HEK293T (cell line): ENCODE measurements at places on chromosomes 2 and 18.
A peak's percentile ranks its signal among the peaks of the same experiment; 100 is the strongest.

- no peak for DNase-seq
Measured at GRCh38 chr18:62612776-62613175, 90.0 kb downstream of the ZCCHC2 start.

GRCh38 chr2:144686518-144687215, 166.7 kb upstream of the ZEB2 start:
- DNase-seq: no peak

- no peak for DNase-seq
Measured at GRCh38 chr18:31162825-31163435, at the start of gene DSC1. DSC1 (minus strand) TSS chr18:31162856; CDS start chr18:31162594, 262 bp downstream.

DNA sequence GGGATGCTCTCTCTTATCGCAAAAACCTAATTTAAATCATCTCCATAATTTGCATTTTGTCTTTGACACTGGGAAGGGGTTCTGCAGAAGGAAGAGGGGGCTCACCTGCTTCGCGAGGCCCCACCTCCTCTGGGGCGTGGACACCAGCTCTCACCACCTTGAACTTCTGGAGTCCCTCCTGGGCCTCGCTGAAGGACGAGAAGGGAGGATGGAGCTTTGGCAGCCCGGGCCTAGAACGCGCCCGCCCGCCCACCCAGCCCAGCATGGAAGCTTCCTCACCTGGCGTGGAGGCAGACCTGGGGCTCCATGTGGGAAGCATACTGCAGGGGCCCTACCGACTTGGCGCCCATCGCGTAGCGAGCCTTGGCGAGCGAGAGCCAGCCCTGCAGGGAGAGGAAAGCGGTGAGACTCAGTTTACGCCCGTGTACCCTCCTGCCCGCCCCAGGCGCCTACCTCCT, 1.1 kb upstream of the IMP4 start:
- DNase-seq: no peak

DNA sequence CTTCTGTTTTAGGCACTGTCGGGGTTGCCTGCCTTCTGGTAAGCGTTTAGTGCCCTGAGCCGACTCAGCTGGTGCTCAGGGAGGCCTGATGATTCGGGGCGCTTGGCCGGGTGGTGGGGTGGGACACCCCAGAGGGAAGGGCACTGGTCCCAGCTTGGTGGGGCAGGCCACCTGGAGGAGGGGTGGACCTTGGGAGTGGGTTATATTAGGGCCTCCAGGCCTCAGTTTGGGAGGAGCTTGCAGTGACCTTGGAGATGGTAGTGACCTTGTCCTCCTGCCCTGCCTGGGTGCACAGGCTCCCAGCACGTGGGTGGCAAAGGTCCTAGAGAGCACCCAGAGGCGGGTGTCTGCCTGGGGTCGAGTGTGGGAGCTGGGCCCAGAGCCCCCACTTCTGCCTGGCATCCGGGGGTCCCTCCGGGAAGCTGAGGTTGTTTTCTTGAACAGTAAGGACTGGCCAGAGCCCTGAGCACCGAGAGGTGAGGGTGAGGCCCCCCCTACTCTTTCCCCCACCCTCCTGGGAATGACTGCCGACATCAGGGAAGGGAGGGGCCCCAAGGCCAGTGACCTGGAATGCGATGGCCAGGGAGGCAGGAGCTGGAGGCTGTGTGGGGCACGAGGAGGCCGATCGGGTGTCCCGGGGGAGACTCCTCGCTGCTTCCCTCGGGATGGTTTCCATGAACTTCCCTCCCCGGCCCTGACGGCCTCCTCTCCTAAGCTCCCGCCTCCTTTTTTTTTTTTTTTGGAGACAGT, 61.3 kb downstream of the HPCAL1 start:
- DNase-seq: no peak

- no peak for DNase-seq
Measured at GRCh38 chr18:58858591-58859468, 5.8 kb upstream of the ZNF532 start.

- no peak for DNase-seq
Measured at GRCh38 chr2:96119389-96119751, 3.0 kb upstream of the ADRA2B start.

- no peak for DNase-seq
Measured at GRCh38 chr2:238921681-238922319, 73.9 kb downstream of the TWIST2 start.

DNA sequence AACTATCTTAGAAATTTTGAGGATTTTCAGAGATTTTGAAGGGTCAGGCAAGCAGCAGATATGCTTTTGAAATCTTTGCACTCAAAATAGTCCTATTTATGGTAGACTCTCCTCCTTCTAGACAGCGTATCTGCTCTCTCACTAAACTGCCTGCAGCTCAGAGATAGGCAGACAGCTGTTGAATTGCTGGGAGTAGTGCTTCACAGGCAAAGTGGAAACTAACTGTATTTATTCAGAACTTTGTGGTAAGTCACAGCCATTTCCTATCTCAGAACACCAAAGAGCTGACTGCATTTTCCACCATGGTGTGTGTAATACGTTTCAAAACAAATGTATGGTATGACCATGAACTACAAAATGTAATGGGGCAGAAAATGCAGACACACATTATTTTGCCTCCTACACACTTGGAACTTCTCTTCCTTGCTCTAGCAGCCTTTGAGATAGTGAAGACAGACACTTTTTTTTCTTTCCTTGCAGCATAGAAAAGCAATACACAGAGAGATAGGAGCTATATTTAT, 352.4 kb downstream of the LRP1B start:
- DNase-seq: no peak

DNA sequence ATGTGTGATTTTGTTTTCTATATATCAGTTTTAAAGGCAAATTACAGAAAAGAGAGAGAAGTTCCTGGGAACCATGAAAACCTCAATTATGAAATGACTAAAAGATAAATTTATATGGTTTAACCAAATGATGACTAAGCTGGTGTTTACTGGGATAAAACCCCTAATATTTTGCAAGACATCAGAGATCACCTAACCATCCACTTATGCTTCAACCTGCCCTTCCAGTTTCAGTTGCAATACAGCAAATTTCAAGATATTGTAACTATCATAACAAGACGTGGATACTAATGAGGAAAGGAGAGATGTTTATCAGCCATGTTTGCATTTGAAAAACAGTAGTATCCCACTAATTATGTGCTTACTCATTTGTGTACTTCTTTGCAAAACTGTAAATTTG, 108.2 kb downstream of the GAREM1 start:
- DNase-seq: no peak

DNA sequence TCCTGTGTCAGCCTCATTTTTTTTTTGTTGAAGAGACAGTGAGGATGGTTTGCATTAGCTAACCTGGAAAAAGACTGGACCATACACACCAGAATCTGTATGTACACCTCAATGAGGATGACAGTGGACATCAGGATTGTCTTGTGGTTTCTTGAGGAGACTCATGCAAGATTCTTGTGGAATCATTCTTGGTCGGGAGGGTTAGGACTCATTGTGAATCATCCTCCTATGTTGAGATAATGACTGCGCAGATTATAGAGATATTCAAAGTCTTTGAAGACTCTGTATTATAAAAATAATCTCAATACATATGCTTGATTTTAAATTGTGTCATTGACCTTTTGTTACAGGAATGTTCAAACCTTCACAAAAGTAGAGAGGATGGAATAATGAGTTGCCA, 49.1 kb upstream of the DOCK10 start:
- no peak for DNase-seq

- DNase-seq: peak; percentile 61
Measured at GRCh38 chr2:64859312-64860212, 129.6 kb upstream of the SLC1A4 start.

DNA sequence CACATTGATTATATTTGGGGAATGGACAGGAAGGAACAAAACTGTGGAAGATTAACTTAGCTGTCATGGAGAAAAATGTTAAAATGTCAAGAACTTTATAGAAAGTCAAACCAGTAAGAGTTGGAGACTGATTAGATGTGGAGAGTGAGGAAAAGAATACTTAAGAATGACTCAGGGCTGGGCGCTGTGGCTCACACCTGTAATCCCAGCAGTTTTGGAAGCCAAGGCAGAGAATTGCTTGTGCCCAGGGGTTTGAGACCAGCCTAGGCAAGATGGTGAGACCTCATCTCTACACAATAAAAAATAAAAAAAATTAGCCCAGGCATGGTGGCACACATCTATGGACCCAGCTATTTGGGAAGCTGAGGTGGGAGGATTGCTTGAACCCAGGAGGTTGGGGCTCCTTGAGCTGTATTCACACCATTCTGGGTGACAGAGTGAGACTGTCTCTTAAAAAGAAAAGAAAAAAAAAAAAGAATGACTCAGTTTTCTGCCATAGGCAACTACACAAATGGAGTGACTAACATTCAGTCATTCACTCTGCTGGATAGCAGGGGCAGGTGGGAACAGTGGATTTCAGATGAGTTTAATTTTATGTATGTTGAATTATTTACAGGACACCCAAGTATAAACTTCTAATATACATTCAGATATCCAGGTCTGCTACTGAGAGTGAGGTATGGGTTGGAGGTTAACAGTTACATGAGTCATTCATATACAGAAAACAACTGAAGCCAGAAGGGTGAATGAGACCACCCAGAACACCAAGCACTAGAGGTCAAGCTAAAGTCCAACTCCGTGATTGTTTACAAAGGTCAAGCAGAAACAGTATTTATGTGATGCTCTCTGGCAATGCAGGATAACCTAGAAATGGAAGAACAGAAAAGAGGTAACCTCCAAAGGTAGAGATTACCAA, 33.9 kb downstream of the ORC2 start:
- DNase-seq: no peak

- no peak for DNase-seq
Measured at GRCh38 chr2:70403267-70404053, 101.6 kb upstream of the FAM136A start.

DNA sequence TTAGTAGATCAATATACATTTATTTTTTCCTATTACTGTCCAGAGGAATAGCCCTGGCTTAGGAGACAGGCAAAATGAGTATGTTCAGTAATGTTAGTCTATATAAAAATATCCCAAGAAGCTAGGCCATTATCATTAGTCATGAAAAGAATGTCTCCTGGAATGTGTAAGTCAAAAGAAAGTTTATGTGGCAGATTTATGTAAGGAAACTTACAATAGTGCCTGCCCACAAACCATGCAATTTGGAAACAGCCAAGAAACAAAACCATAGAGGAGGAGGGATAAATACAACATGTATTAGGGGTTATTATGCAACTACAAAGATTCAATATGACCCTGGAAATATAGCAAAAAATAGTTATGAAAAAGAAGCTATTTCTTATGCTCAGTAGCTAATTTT, 96.3 kb downstream of the NOL4 start:
- DNase-seq: no peak
